ENCODE measurements at places on chromosomes 7 and 10. TPM values are rescaled to one million over a fixed set of nuclear protein-coding genes. Genes with fewer than 3 reads are reported as not detected.

The APBB1IP gene
- total RNA-seq: not detected

The RET gene
- 0.73 TPM for total RNA-seq

The CPN1 gene
- not detected for total RNA-seq

The FIGNL1 gene
- total RNA-seq: 13.5 TPM

The NXPH1 gene
- 0.77 TPM for total RNA-seq

The OR6V1 gene
- not detected for total RNA-seq

The SRRM3 gene
- total RNA-seq: 2.3 TPM

The TSPAN15 gene
- 8.0 TPM for total RNA-seq

The MORN4 gene
- total RNA-seq: 7.7 TPM

The SLC39A12 gene
- total RNA-seq: not detected

The SLC26A5 gene
- total RNA-seq: not detected

The C10orf67 gene
- total RNA-seq: 0.57 TPM

The MGMT gene
- total RNA-seq: 22.1 TPM
